Fibroblast of the conjunctiva (primary cell): ENCODE measurements at places on chromosomes 1 and 21.

DNA sequence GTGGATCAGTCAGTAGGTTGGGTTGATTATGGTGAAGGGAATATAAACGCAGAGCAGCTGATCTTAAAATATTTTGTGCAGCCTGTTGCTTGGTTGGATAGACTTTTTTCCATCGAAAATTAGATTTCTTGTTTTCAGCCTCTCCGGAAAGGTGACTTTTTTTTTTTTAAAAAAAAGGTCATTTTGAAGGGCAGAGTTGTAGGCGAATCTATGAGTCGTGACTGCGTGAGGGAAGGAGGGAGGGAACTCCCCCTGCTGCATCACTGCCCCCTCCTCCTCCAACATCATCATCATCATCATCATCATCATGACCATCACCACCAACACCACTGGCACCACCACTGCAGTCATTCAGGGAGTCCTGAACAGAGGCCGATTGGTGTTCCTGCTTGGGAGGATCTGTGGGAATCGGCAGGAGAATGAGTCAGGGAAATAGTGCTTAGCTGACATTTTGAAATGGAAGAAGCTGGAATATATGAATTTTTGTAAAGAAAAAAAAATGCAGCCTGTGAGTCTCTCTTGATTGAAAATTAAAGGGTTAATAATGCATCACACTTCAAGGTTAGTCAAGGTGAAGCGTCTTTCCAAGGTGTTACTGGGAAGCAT lies 1.2 kb downstream of the ATP1B1 start:
- no peak for DNase-seq

GRCh38 chr1:50175719-50176639 lies 67.3 kb downstream of the ELAVL4 start:
- DNase-seq, result no peak

GRCh38 chr1:176994931-176995596 lies 169.4 kb downstream of the ASTN1 start:
- no peak for DNase-seq

DNA sequence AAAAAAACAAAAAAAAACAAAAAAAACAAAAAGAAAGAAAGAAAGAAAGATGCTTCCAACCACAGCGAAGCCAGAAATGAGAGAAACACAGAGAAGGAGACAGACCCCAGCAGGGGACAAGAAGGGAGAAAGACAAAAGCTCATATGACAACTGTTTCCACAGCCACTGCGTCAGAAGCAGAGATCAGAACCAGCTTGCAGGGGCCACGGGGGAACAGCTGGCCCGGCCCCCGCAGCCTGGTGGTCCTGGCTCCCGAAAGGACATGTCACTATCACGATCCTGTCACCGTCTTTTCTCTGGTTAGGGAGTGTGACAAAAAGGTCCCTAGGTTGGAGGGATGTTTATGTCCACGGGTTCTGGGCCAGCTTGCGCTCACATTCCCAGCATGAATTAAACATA lies 60.7 kb downstream of the ACOT7 start:
- no peak for DNase-seq

- DNase-seq, result no peak
Observed at GRCh38 chr1:233654658-233655280, 40.9 kb downstream of the KCNK1 start.

GRCh38 chr1:184870319-184870718 lies 104.0 kb downstream of the NIBAN1 start:
- no peak for DNase-seq

DNA sequence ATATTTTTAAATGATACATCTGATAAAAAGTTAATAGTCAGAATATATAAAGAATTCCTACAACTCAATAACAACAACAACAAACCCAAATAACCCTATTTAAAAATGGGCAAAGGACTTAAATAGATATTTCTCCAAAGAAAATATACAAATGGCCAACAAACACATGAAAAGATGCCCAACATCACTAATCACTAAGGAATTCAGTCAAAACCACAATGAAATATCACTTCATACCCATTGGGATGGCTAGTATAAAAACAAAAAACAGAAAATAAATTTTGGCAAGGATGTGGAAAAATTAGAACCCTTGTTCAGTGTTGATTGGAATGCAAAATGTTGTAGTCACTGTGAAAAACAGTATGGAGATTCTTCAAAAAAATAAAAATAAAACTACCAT lies 184.8 kb upstream of the RAB4A start:
- DNase-seq, result no peak

DNA sequence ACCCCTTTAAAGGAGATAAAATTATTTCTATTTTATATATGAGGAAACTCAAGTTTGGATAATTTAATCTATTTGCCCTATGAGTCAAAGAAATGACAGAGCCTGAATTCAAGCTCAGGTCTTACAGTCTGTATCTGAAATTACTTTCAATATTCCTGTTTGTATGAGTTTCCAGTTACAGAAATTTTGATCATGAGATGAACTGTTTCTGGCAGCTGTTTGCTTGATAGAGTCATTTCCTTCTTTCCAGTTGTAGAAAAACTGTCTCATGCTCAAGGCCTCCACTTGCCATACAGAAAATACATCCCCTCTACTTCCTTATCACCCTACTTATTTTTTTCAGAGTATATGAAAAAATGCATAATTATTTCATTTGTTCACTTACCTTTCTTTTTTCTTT lies 87.6 kb downstream of the PTPRC start:
- no peak for DNase-seq

DNA sequence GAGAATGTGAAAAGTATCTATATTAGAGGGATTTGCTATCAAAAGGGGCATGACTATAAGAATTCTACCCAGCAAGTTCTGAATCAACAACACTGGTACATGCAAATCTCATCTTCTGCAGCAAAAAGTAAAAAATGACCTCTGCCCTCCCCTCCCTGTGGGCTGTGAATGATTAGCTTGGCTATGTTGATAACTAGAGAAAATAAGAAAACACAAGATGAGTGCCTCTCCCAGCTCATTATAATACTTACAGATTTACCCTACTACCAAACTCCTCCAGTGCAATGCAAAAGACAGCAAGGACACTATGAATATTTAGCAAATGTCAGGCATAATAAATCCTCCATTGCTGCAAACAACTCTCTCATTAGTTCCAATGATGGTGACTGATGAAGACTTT lies 102.4 kb downstream of the SLC45A1 start:
- DNase-seq, result no peak

DNA sequence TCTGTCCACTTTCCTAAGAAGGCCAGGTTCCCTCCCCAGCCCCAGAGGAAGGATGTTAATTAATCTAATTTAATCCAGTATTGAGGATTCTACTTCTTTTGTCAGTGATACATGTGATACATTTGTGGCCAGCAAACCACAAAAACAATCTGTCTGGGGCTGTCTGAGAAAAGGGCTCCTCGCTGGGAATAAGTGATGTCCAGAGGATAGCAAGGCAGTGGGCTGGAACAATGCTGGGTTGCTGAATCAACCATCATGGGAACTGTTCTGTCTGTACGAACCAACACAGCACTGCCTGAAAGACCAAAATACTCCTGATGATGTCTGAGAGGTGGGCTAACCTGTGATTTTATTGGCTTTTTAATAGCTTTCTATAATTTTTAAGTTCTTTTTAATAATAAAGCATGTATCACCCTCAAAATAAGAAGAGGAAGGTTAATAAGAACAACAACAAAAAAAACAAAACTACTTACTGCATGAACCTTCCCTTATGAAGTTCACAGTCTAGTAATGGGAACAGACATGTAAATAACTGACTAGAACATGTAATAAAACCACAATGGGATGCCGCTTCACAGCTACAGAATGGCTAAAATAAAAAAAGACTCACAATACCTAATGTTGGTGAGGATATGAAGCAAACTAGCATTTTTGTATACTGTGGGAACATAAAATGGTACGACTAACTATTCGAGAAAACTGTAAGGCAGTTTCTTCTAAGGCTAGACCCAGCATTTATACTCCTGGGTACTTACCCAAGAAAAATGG lies 11.4 kb upstream of the ADAR start:
- no peak for DNase-seq

- no peak for DNase-seq
Observed at GRCh38 chr1:228371741-228372182, 34.9 kb downstream of the TRIM11 start.

GRCh38 chr21:34690041-34690792 lies 21.4 kb downstream of the CLIC6 start:
- DNase-seq, result no peak

GRCh38 chr1:245604979-245605378 lies 450.2 kb downstream of the KIF26B start:
- no peak for DNase-seq

- no peak for DNase-seq
Observed at GRCh38 chr1:27960762-27961645, 1.2 kb downstream of the XKR8 start.

DNA sequence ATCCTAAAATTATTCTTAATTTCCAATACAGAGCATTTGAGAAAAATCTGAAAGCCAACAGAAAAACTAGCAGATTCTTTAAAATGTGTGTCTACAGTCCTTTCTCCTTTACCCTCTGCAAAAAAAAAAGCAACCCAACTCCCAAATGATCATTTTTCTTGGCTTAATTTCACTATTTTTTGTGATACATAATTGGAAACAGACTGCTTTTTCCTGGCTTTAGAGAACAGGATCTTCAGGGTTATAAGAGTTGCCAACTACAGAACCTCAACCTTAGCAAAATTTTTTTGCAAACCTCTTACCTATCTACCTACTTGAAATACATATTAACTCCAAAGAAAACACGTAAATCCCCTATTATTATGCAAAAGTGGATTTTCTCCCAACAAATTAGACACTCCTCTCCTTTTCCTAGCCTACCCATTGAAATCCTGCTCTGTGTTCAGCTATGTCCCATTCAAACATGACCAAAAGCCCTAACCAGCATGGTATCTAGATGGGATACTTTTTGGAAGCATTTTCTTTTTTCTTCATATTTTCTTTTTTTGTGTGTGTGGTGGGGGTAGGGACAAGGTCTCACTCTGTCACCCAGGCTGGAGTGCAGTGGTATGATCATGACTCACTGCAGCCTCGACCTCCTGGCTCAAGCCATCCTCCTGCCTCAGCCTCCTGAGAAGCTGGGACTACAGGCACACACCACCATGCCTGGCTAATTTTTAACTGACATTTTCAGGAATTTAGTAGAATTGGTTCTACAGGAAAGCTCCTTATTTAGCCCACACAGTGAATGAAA lies 9.0 kb downstream of the TGFBR3 start:
- no peak for DNase-seq

GRCh38 chr1:8232036-8232757 lies 85.7 kb upstream of the SLC45A1 start:
- no peak for DNase-seq

GRCh38 chr1:26409191-26409807 lies 1.3 kb upstream of the LIN28A start:
- no peak for DNase-seq

- no peak for DNase-seq
Observed at GRCh38 chr1:23551849-23552248, 7.5 kb downstream of the ID3 start.

DNA sequence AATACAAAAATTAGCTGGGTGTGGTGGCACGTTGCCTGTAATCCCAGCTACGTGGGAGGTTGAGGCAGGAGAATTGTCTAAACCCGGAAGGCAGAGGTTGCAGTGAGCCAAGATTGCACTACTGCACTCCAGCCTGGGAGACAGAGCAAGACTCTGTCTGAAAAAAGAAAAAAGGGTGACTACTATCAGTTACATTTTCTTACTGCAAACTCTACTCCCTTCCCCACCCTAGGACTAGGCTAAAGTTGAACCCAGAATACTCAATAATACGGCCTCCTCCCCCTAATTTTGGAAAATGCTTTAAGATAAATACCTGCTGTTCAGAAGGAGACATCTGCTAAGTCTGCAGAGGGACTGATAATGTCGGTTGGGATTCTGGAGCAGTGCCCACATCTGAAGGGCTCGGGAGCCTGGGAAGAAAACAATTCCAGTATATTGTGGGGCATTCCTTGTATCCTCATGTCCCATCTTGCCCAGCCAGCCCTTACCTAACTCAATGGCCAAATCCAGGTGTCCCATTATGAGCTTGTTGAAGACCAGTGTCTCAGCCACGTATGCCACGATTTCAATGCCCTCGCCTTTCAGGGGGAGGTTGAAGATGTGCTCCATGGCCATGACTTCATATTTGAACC lies 89.7 kb downstream of the ADCY10 start:
- no peak for DNase-seq

DNA sequence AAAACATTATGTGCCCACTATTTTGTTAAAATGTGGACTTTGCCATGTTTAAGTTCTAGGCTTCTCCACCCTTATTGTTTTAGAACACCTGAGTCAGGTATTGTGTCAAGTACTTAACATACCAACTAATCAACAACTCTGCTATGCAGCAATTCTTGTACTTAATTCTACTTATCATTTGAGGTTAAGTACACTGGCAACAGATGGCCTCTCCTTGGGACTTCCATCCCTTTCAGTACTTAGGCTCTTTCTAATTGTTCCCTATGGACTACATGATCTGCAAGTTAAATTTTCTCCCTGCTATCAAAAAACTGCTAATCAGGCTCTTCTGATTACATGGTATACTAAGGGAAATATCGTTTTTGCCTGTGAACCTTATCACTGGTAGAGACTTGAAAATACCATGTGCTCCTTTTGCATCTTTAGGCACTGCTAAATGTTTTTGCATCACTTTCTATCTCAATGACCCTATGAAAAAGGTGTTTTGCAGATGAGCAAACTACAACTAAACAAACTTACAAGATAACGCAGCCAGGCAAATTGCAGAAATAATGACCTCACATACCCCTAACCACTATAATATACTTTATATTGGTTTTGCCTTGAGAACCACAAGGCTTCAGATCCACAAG lies 18.9 kb downstream of the SFPQ start:
- no peak for DNase-seq

DNA sequence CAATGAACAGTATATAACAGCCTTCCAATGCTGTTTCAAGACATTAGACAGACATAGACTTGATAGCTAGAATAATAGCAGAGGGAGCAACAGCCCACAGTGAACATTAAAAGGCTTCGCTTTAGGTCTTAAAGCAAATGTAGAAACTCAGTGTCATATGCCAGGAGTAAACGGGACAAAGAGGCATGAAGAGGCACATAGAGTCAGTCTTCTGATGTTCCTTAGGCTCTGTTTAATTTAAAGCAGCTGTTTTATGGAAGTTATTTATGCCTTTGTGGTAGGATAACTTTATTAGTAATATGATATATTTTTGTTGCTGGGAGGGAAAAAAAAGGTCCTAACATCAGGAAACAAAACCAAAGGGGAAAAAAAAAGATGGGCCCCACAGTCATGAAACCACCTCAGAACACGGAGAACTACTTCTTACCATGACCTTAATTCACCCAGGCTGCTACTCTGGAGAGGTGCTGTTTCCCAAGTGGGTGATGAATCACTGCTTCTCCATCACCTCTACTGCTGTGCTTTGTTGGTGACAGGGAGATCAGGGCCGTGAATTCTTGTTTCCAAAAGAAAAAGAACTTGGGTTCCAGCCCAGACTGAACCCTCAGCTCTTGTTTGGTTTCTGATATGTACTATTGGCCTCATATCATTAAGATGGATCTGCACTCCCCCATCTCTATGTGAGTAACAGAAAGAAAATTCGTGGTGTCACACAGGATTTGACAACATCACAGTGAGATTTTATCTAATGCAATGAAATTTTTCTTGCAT lies 616.9 kb downstream of the KIF26B start:
- peak; percentile 94 for DNase-seq

DNA sequence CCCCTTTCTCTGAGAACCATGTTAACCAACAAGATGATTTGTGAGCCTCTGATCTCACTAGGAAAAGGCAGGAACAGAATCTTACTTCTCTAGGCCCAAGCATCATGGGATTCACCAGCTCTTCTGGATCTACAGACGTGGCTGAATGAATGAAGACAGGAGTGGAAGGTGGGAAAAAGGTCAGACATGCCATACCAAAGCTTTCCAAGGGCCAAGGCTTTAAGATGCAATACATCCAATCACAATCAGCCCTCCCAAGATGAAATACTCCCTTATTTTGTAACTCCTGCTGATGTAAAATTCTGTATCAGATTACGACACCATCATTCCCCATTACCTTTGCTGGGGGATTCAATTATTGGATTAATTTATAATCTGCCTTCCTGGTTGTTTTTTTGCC lies 80.9 kb downstream of the SSBP3 start:
- no peak for DNase-seq
